ENCODE measurements at places on chromosomes 6 and 20.
A peak's percentile ranks its signal among the peaks of the same experiment; 100 is the strongest.

- DNase-seq: no peak
Measured at GRCh38 chr6:17985934-17986655, 1.3 kb downstream of the KIF13A start.

DNA sequence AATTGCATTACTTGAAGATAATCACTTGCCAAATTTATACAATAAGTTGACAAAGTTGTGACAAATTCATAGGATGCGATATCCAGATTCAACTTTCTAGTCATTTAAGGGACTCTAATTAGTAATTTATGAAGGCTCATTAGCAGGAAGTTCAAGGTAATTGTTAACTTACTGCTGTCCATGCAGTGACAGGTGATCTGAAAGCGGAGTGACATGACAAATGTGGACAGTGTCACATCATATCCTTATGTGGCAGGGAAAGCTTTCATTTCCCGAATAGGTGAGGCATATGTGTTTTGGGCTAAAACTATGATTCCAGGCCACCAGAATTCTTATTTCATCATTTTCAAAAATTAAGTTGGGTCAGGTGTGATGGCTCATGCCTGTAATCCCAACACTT lies 115.9 kb upstream of the BMP2 start:
- no peak for DNase-seq

GRCh38 chr6:52551483-52552277 lies 25.2 kb downstream of the TRAM2 start:
- no peak for DNase-seq

- DNase-seq: no peak
Measured at GRCh38 chr20:46054606-46055005, 25.6 kb downstream of the SLC12A5 start.

GRCh38 chr6:146289816-146290588 lies 253.6 kb upstream of the RAB32 start:
- DNase-seq: no peak

DNA sequence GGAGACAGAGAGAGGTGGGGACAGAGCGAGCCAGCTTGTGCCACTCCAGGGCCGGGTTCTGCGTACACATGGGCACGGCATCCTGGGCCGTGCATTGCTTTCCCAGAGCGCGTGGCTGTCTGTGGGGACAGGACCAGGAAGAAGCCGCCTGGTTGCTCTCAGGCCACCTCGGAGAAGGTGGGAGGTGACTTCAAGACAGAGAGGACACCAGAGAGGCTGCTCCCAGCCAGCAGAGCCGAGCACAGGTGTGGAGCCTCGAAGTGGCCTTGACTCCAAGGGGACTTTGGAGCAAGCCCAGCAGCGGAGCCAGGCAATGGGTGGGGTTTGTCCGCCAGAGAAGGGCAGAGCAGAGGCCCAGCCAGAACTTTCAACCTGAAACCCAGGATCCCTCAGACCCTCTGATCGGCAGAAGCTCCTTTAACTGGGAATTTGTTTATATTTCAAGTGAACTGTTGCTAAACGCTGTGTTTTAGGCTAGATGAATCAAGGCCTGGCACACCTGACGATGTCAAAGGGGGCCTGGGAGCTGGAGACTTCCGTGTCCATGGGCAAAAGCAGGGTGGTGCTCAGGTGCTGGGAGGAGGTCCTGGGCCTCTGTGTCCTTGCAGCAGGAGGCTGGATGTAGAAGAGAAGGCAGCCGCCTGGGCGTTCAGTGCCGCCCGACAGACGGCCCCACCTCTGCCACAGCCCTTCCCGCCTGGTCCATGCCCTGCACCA lies 262.1 kb downstream of the DLL1 start:
- DNase-seq: no peak

GRCh38 chr6:26459023-26459810 lies 1.5 kb downstream of the BTN2A1 start:
- DNase-seq: no peak

DNA sequence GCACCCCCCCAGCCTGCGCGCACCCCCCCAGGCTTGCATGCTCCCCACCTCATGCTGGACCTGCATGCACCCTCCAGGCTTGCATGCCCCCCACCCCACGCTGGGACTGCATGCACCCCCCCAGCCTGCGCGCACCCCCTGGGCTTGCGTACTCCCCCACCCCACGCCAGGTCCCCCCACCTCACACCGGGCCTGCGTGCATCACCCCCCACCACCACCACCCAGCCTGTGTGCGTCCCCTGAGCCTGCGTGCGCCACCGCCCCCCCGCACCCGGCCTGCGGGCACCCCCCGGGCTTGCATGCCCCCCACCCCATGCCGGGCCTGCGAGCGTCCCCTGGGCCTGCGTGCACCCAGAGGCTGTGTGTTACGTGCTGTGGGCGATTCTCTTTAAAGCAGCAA lies 61.0 kb upstream of the SLCO4A1 start:
- no peak for DNase-seq

DNA sequence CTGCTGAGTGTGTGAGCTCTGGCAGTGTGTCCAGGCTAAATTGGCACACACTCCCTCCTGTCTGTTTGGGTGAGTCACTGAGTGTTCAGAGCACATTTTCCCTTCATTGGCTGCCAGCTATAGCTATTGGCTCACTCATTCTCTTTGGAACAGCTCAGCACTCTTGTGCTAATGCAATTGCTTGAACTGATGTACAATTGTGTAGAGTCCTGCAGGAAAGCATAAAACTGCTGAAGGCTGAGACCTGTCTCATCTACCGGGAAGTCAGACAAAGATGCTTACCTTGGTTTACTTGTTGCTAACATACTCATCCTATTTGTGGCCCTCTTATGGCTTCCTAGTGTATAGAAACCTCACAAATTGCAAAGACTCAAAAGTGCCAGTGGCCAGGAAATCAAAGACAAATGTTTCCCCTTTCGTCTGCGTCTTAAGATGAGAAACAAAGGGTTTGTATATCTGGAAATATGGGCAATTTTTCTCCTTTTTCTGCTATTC lies 351.0 kb downstream of the BCKDHB start:
- peak; percentile 86 for DNase-seq

DNA sequence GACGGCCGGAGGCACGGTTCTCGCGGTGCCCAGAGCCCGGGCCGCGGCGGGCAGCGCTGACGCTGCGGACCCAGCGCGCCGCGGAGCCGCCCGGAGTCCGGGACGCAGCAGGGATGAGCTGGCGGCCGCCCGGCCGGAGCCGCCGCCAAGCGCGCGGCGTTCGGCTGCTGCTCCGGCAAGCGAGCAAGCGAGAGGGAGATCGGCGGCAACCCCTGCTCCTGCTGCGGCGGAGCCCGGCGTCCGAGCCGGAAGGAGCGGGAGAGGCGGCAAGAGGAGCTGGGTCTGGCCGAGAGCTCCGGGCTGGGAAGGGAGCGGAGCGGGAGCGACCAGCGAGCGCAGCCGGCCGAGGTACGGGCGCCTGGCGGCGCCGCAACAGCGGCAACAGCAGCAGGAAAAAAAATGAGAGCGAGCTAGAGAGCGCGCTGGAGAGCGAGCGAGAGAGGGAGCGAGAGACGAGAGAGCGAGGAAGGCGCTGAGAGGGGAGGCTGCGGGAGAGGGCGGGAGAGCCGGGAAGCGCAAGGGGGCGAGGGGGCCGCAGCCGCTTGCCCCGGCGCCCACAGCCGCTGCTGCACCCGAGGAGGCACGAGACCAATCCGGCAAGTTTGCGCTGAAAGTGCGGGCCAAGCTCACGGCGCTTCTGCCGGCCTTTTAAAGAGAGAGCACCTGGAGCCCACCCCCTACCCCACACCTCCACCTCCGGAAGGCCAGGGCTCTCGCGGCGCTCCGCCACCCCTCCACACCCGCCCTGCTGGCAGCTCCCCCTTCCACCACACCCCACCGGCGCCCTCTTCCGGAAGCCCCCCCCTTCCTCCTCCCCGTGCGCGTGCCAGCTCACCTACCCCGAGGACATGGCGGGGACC lies 496 bp downstream of the GRM4 start:
- DNase-seq: peak; percentile 9
